ENCODE measurements at places on chromosomes 12 and 14. TPM values are rescaled to one million over a fixed set of nuclear protein-coding genes. Genes with fewer than 3 reads are reported as not detected.

The LRP1-AS gene
- total RNA-seq: not detected

The EFS gene
- total RNA-seq: 6.3 TPM

The SOAT2 gene
- total RNA-seq: 0.26 TPM

The CLEC7A gene
- total RNA-seq: not detected

The MAPK1IP1L gene
- 14.1 TPM for total RNA-seq

The GPX2 gene
- 0.12 TPM for total RNA-seq

Data from aortic smooth muscle cell (primary cell).